ENCODE measurements at places on chromosomes 13 and 19.

DNA sequence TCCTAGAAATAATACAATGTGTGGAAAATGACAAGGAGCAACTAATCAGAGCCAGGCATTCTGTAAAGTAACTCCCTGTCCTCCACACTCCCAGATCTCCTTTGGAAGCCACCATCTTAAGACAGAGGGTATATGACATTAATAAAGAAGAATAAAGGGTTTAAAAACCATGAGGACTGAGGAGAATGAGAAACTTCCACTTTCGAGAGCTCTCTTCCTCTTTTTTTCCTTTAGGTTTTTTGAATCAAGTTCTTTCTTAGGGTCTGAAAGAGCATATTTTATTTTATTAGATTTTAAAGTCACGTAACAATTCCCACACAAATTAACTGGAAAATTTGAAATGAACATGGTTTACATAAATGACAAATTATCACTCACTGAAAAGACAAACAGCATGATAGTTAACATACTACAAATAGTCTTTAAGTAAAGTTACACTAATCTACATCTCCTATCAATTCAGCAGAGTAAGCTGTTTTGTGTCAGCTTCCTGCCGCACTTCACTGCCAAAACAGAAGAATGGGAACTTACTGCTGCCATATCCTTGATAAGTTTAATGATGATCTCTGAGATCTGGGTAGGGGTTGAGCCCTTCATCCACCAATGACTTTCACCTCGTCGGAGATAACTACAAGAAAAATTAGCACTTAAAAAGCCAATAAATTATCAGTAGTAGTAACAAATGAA is 38.6 kb upstream of the FBXL3 start:
- DNase-seq = no peak

GRCh38 chr19:51098365-51099046 is 9.7 kb downstream of the CTU1 start:
- DNase-seq = no peak

DNA sequence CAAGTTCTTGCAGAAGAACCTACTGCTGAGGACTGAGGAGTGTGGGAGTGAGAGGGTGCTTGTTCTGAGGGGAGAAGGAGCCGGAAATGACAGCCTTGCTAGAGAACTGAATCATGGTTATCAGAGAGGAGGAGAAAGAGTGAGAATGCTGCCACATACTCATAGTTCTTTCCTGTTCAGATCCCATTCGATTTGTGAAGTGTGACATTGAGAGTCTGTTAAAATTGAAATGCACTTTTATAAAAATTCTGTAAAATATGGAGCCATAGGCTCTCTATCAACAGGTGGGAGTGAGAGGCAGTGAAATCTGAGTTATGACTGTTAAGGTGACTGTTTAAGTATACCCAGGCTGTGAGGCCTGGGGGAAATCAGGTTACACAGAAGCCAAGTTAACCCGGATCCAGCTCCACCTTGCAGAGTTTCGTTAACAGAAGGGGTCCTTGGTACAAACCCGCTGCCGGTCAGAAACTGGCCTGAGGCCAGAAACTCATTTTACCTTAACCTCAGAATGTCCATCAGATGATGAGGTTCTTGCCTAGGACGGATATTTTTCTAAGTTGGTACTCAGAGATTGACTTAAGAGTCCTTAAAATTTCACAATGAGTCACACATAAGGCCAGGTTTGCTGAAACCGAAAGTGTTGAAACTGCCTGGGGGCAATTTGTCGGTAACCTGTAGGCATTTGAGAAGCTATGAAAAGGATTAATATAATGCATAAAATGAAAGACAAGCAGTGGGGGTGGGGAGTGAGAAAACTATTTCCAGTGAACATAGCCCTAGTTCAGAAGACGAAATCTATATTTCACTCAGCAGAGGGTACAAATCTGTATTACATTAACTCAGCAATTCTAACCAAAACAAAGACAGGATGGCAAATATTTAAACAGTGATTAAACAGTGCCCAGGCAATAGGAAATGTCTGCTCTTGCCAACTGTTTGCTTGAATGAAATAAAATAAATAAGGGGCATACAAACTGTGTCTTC is 350.5 kb downstream of the KCNRG start:
- no peak for DNase-seq

DNA sequence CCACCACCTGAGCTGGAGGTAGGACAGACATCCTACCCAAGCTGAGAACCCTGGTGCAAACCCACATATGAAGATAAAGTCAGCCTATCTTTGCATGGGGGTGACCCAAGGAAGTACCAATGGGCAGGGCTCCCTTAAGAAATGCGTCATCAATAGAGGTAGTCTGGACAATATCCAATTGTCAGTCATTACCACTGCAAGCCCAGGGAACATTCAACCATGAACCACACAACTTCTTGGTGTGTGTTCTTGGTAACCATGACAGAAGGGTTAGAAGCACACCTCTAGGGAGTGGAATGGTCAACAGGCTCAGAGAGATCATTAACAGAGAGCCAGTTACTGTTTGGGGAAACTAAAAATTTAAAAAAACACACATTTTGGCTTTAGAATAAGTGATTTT is 34.7 kb upstream of the DOCK9 start:
- DNase-seq = no peak

- DNase-seq = no peak
Observed at GRCh38 chr19:9828551-9829063, 889 bp downstream of the UBL5 start.

DNA sequence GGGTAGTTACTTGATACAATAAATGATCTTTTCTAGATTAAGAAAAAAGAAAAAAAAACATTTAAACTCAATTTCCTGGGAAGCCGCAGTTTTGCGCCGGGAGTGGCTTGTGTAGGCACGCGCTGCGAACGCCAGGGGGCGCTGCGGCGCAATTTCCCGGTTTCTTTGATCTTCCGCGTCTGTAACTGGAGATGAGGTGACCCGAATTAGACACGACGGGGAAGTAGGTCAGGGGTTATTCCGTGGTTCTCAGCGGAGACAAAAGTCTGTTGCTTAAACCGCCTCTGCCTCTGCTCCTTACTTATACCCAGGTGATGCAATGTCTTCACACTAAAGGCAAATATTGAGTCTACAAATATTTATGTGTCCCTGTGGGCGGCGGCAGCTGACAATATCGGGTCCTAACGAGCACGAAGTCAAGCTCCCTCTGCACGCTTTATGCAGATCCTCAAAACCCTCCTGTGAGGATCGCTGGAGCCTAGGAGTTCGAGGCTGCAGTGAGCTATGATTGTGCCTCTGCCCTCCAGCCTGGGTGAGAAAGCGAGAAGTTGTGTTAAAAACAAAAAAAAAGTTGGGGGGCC is 15.2 kb downstream of the STXBP2 start:
- peak; percentile 56 for DNase-seq

DNA sequence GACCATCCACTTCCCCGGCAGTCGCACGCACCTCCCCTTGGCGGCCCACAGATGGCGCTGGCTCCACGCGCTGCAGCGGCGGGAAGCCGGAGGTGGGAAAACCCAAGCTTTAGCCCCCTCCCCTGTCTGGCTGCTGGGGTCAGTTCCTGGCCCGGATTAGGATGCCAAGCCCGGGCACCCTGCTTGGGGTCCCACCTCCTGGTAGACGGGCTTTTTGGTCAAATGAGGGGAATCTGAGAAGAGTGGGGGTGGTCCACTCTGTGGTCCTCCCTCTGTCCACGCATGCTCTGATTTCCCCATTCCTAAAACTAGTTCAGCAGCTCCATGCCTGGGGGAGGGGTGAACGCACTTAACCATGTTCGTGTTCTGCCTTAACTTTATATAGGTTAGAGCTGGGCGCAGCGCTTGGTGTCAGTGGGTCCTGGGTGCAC is 8.1 kb upstream of the ADGRE2 start:
- no peak for DNase-seq

DNA sequence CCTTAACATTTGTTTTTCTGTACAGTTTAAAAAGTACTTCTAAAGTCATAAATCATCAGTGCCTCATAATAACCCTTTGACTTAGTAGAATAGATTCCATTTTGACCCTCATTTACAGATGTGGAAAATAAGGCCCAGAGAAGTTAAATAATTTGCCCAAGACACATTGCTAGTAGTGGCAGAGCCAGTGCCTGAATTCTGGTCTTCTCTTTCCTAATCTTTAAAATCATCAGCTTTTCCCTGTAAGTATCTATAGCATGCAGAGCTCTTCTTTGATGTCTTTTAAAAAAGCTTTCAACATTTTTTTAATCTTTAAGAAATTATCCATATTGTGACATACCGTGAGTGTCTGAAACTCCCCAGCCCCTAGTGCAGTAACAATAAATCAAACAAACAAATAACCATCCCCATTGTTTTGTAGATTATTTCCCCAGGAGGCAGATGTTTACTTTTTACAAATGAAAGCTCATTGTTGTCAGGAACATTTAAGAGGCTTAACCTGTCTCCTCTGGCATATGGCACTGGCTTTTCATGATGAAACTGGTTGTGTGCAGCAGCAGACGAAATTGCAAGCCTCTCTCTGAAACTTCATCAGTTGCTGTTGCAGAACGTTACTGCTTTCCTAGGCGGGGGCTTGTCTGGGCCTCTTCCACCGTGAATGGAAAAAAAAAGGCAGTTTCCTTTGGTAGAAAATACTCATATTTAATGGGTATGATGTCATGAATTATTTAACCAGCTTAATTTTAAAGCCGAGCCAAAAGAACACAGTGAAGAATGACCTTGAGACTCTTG is 31.7 kb upstream of the PCDH8 start:
- DNase-seq = no peak

DNA sequence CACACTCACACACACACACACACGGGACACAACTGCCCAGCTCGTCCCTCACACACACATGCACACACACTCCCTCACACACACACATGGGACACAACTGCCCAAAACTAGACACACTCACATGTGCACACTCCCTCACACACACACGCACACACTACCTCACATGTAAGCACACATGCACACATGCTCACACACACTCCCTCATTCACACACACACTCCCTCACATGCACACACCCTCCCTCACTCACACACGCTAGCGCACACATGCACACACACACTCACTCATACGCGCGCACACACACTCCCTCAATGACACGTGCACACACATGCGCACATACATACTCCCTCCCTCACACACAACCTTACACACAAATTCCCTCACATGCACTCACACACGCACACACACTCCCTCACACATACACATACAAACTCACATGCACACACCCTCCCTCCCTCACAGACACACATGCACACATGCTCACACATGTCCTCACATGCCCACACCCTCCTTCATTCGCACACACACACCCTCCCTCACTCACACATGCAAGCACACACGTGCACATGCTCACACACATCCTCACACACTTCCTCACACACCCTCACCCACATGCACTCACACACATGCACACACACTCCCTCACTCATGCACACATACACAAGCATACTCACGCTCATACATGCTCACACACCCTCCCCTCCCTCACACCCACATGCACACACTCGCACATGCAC is 9.0 kb upstream of the RASA3 start:
- DNase-seq = no peak

- DNase-seq = no peak
Observed at GRCh38 chr19:15225760-15226159, 6.5 kb downstream of the EPHX3 start.

DNA sequence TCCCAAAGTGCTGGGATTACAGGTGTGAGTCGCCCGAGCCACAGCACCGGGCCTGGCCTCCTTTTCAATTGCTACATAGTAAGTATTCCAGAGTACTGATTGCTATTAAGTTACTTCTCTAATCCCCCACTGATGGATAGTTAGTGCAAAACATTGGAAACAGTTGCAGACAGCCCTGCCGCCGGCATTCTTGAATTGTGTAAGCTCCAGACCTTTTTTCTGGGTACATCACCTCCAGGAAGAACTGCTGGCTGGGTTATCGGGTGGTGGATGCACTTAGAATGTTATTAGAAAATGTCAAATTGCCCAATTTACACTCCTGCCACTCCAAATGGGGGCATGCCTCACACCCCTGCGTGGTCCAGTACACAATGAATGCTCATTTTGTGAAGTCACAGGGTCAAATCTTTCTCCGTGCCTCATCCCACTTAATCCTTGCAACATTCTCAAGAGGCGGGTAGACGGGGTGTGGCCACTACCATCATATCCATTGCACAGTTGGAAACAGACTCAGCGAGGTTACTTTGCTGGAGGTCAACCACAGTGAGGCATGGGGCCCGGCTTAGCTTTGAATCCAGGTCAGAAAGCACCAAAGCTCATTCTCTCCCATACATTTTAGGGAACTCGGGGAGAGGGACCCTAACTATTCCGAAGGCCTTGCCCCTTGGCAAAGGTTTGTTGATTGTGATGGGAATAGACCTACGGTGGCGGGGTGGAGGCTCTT is 1.0 kb upstream of the KDM4B start:
- no peak for DNase-seq

DNA sequence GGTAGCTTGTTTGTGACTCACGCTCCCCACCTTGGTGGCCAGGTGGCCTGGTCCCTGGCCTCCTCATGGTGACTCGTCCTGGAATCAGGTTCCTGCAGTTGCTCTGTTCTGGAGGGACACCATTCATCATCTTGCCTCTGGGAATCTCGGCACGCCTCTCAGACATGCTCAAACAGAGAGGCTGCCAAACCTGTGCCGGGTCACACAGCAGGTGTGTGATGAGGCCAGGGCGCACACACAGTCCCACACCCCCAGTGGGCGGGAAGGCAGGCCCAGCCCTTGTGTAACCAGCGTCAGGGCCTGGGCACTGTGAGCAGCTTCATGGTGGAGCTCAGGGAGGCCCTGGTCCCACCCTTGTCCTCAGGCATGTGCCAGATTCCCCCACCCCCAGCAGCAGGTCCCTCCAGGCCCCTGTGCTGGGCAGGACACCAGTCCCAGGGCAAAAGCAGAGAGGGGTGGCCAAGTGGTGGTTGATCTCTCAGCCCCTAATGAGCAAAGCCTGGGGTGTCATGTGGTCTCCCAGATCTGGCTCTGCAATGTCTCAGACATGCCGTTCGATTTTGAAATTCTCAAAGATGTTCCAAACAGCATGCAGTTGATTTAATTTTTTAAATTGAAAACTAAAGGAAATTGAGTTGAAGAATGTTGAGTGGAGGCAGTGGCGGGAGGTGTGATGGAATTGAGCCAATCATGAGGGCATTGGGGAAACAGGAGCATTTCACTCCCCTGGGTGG is 12.1 kb downstream of the CEBPA start:
- no peak for DNase-seq

DNA sequence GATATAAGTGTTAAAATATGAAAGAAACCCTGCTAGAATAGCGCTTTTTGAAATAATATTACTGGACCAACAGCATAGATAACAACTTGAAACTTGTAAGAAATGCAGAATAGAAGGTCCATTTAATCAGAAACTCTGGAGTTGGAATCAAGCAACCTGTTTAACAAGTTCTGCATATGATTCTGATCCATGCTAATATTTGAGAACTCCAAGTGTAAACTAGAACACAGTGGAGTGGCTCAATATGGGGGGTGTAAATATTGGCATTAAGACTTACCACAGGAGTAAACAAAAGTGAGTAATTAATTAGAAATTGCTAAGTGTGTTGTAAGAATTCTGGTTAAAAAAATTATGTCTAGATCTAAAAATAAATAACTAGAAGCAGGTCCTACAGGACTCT is 151.2 kb downstream of the SLITRK1 start:
- no peak for DNase-seq

GRCh38 chr13:45830121-45830520 is 21.4 kb downstream of the SIAH3 start:
- no peak for DNase-seq

Measured in brain microvascular endothelial cell (primary cell).